ENCODE measurements at places on chromosomes 3 and 15. TPM values are rescaled to one million over a fixed set of nuclear protein-coding genes. Genes with fewer than 3 reads are reported as not detected.

- no peak for DNase-seq
Observed at GRCh38 chr15:92189166-92189565, 204.5 kb upstream of the ST8SIA2 start.

GRCh38 chr15:36796161-36796560 is 216.7 kb downstream of the CDIN1 start:
- no peak for DNase-seq

- no peak for DNase-seq
Observed at GRCh38 chr3:52234516-52235447, 4.2 kb downstream of the TWF2 start.

GRCh38 chr3:168025076-168025475 is 70.6 kb downstream of the GOLIM4 start:
- DNase-seq = peak; percentile 36

- DNase-seq = no peak
Observed at GRCh38 chr3:13086531-13086981, 13.3 kb upstream of the IQSEC1 start.

DNA sequence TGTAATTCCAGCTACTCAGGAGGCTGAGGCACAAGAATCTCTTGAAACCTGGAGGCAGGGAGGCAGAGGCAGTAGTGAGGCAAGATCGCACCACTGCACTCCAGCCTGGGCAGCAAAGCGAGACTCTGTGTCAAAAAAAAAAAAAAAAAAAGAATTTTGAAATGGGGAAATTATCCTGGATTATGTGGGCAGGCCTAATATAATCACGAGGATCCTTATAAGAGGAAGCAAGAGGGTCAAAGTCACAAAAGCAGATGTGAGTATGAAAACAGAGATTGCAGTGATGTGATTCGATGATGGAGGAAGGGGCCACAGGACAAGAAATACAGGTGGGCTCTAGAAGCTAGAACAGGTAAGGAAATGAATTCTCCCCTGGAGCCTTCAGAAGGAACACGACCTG is 159.6 kb downstream of the LEKR1 start:
- no peak for DNase-seq

The TRAT1 gene
- total RNA-seq = not detected
